CD8-positive, alpha-beta memory T cell (primary cell): ENCODE measurements at places on chromosomes 13 and 19. TPM values are rescaled to one million over a fixed set of nuclear protein-coding genes. Genes with fewer than 3 reads are reported as not detected.

DNA sequence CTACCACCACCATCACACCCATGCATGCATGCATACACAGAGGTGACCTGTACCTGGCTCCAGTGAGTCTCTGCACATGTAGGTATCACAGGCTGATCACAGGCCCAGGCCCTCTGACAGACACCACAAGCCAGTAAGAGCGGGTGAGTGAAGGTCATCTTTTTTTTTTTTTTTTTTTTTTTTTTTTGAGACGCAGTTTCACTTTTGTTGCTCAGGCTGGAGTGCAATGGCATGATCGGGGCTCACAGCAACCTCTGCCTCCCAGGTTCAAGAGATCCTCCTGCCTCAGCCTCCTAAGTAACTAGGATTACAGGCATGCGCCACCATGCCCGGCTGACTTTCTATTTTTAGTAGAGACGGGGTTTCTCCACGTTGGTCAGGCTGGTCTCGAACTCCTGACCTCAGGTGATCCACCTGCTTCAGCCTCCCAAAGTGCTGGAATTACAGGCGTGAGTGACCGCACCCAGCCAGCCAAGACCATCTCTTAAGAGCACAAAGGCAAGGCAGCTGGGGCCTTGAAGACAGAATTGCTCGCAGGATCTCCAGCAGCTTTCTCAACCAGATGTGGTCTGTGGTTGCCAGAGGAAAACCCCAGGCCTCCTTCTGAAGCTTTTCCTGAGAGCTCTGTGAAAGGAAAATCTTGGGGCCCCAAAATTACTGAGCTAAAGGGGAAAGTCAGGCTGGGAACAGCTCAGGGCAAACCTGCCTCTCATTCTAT is 3.2 kb upstream of the NKG7 start:
- H3K36me3 ChIP-seq, result no peaks in the 10 kb centered on the region
- H3K27ac ChIP-seq, result no peak overlapping the region
- DNase-seq, result no peak
- H3K4me1 ChIP-seq, result peaks cover 51% of the 10 kb centered on the region

Gene ZNF726
- total RNA-seq, result 13.1 TPM

DNA sequence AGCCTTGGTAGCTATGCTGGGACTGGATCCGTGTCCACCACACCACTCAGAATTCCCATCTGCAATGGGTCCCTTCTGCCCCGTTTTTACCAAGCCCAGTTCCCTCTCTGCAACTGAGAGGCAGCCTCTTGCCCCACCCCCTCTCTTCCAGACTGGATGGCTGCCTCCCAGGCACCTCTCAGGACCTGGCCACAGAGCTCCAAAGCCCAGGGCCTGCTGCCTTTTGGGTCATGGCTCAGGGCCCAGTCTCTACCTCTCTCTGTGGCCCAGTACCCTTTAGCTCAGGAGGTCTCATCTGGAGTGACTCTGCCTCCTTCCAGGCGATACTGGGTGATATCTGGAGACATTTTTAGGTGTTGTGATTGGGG is 10.3 kb upstream of the ZBTB7A start:
- no peaks in the 10 kb centered on the region for H3K27me3 ChIP-seq
- H3K4me3 ChIP-seq, result no peak overlapping the region
- H3K36me3 ChIP-seq, result no peaks in the 10 kb centered on the region
- H3K4me1 ChIP-seq, result peaks cover 28% of the 10 kb centered on the region
- DNase-seq, result no peak

GRCh38 chr13:43293008-43293407 is 269.6 kb downstream of the DNAJC15 start:
- H3K4me3 ChIP-seq, result no peak overlapping the region
- no peaks in the 10 kb centered on the region for H3K27me3 ChIP-seq
- H3K4me1 ChIP-seq, result no peaks in the 10 kb centered on the region
- DNase-seq, result no peak
- no peak overlapping the region for H3K27ac ChIP-seq

DNA sequence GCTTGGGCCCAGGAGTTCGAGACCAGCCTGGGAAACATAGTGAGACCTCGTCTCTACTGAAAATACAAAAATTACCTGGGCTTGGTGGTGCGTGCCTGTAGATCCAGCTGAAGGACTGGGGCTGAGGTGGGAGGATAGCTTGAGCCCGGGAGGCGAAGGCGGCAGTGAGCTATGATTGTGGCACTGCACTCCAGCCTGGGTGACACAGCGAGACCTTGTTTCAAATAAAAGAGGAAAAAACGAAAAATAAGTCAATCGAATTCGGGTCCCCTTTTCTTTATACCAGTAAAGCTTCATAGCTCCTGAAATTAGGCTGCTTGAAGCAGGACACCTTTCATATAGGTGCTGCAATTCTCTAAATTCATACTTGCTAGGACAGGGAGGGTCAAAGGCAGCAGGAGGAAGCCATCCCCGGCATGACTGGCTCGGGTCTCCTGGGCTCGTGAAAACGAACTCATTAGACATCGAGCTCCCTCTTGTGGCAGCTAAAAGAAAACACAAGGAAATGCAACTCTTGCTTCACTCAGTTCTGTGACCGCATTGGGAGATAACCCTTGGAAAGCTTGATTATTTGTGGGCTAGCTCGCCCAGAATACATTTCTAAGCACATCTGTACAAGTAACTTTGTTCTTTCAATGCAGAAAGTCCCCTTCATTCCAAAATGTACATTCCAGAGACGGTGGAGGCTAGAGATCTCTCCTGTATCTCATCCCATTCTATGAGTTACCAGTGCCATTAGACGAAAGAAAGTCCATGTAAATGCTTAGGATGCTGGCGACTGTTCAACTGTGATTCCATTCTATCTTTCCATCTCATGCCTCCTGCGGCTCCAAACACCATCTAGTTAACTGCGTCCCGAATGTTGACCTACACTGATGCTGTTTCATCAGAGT is 16.8 kb downstream of the FPR2 start:
- no peak overlapping the region for H3K27ac ChIP-seq
- H3K4me1 ChIP-seq, result no peaks in the 10 kb centered on the region
- no peaks in the 10 kb centered on the region for H3K36me3 ChIP-seq
- no peaks in the 10 kb centered on the region for H3K27me3 ChIP-seq
- DNase-seq, result peak; percentile 27

DNA sequence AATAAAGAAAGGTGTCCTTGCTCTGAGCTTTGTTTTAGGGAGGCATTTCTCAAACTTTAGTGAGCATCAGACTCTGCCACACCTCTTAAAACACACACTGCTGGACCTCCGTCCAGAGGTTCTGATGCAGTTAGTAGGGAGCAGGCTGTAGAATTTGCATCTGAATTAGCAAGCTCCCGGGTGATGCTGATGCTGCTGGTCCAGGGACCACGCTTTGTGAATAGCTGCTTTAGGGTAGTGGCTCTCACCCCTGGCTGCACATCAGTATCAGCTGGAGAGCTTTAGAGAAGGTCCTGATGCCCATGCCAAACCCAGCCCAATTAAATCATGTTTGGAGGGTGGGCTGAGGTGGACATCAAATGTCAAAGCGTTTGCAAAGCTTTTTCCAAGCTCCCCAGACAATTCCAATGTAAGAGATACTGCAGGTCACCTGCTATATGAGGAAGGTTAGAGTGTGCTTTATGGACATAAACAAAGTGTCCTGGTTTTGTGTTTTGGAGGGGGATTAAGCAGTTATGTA is 3.6 kb downstream of the HTR2A start:
- no peak overlapping the region for H3K27ac ChIP-seq
- H3K4me3 ChIP-seq, result peak overlapping the region; percentile 43
- H3K4me1 ChIP-seq, result no peaks in the 10 kb centered on the region
- H3K27me3 ChIP-seq, result peaks cover 9% of the 10 kb centered on the region

GRCh38 chr19:18464646-18465045 is 26.7 kb upstream of the ISYNA1 start:
- H3K4me3 ChIP-seq, result no peak overlapping the region
- no peak for DNase-seq
- no peaks in the 10 kb centered on the region for H3K4me1 ChIP-seq
- no peak overlapping the region for H3K27ac ChIP-seq

DNA sequence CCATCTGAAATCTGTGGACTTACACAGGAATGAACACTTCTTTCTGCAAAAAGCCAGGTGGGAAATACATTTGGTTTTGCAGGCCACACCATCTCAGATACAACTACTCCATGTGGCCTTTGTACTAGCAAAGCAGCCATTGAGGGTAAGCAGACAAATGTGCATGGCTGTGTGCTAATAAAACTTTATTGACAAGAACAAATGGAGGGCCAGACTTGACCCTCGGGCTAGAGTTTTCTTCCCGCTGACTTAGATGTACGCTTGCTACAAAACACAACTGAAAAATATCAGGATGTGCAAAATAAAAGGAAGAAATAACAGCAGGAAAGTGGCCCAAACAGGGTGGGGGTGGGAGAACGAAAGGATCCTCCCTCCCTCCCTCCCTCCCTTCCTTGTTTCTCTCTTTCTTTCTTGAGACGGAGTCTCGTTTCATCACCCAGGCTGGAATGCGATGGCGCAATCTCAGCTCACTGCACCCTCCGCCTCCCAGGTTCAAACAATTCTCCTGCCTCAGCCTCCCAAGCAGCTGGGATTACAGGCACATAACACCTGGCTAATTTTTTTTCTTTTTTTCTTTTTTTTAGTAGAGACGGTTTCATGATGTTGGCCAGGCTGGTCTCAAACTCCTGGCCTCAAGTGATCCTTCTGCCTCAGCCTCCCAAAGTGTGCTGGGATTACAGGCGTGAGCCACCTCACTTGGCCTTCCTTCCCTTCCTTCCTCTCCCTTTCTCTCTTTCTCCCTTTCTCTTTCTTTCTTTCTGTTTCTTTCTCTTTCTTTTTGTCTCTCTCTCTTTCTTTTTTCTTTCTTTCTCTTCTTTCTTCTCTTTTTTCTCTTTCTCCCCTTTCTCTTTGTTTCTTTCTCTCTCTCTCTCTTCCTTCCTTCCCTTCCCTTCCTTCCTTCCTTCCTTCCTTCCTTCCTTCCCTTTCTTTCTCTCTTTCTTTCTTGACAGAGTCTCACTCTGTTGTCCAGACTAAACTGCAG is 29.3 kb downstream of the CCL25 start:
- no peaks in the 10 kb centered on the region for H3K27me3 ChIP-seq
- no peaks in the 10 kb centered on the region for H3K36me3 ChIP-seq
- no peak overlapping the region for H3K4me3 ChIP-seq

Gene ANKLE1
- 16.2 TPM for total RNA-seq

Gene ZIK1
- total RNA-seq, result 9.7 TPM

Gene CADM4
- 0.57 TPM for total RNA-seq

DNA sequence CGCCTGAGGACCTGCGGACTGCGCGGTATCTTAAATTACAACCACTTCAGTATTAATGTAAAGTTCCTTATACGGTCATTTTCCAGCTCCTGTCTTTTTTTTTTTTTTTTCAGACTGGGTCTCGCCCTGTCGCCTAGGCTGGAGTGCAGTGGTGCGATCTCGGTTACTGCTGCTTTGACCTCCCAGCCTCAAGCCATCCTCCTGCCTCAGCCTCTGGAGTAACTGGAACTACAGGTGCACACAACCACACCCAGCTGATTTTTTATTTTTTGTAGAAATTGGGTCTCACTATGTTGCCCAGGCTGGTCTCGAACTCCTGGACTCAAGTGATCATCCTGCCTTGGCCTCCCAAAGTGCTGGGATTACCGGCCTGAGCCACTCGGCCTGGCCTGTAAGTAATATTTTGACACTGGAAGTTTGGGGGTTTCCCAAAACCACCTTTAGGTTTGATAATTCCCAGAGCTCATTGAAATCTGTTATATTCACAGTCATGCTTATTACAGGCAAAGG is 406 bp upstream of the EID2B start:
- no peaks in the 10 kb centered on the region for H3K36me3 ChIP-seq
- peak overlapping the region; percentile 95 for H3K4me3 ChIP-seq
- DNase-seq, result no peak

DNA sequence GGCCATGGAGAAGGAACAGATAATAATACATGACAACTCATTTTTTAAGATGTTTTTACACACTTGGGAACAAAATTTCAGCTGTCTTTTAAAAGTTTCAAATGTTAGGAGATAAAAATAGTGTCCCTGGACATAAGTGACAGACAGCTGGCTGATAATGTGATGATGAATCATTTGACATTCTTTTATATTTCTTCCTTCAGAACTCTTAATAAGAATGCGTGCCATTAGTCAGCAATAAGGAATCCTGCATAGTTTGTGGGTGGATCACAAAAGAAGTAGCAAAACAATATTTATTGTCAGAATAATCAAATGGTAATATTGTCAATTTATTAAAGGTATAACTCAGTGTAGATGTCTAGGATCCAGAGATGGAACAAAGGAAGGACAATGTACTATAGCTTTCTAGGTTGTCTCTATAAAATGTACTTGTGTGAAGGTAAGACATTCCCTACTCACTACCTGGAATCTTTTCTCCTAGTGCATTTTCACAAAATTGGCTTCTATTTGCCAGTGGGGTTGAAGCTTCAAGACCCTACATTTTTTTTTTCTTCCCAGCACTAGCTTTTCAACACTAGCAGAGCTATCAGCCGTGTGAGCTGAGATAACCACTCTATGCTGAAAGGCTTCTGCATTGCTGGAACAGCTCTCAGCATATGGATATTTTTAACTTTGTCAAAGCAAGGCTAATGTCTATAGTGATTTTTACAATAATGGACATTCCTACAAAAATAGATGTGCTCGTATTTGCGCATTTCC is 175.6 kb upstream of the SLITRK6 start:
- H3K27me3 ChIP-seq, result no peaks in the 10 kb centered on the region
- DNase-seq, result no peak
- no peaks in the 10 kb centered on the region for H3K4me1 ChIP-seq
- H3K36me3 ChIP-seq, result no peaks in the 10 kb centered on the region
- no peak overlapping the region for H3K27ac ChIP-seq

DNA sequence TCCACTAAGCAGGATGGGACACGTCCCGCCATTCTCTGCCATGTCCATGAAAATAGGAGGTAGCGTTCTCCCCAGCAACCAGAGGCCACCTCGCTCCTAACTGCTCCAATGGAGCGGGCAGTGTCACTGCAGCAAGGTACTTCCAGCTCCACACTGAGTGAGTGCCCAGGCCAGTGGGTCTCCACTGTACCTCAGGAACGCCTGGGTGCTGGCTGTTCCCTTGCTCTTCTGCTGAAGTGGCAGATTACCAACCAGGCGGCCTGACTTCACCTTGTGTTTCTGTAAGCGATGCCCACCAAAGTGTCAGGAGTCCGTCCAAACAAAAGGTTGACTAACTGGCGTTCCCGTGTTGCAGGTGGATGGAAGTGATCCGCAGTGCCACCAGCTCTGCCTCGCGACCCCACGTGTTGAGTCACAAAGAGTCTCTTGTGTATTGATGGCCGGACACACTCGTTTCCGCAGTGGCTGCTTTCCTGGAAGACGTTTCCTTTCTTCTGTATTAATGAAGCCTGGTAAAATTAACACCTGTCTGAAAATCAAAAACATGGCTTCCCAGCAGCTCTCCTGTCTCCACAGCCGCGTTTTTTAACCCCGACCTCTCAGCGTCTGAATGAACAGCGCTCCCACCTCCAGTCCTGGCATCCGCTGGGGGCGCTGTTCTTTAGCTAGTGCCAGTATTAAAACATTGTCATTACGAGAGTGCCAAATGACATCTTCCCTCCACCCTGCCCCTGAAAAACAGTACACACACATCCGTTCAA is 128.8 kb downstream of the STK24 start:
- H3K27me3 ChIP-seq, result no peaks in the 10 kb centered on the region
- H3K36me3 ChIP-seq, result peaks cover 2% of the 10 kb centered on the region
- no peak for DNase-seq
- peaks cover 11% of the 10 kb centered on the region for H3K4me1 ChIP-seq
- H3K4me3 ChIP-seq, result no peak overlapping the region
- H3K27ac ChIP-seq, result no peak overlapping the region

GRCh38 chr13:41813426-41813825 is 147.5 kb downstream of the VWA8 start:
- H3K4me1 ChIP-seq, result peaks cover 12% of the 10 kb centered on the region
- no peak overlapping the region for H3K27ac ChIP-seq
- H3K27me3 ChIP-seq, result no peaks in the 10 kb centered on the region
- no peak overlapping the region for H3K4me3 ChIP-seq
- DNase-seq, result no peak
